Thoracic aorta (tissue), 2 donors: ENCODE measurements at places on chromosomes 2 and 18.

GRCh38 chr2:151478011-151478410 lies 68.3 kb downstream of the RIF1 start:
- no peak for DNase-seq

DNA sequence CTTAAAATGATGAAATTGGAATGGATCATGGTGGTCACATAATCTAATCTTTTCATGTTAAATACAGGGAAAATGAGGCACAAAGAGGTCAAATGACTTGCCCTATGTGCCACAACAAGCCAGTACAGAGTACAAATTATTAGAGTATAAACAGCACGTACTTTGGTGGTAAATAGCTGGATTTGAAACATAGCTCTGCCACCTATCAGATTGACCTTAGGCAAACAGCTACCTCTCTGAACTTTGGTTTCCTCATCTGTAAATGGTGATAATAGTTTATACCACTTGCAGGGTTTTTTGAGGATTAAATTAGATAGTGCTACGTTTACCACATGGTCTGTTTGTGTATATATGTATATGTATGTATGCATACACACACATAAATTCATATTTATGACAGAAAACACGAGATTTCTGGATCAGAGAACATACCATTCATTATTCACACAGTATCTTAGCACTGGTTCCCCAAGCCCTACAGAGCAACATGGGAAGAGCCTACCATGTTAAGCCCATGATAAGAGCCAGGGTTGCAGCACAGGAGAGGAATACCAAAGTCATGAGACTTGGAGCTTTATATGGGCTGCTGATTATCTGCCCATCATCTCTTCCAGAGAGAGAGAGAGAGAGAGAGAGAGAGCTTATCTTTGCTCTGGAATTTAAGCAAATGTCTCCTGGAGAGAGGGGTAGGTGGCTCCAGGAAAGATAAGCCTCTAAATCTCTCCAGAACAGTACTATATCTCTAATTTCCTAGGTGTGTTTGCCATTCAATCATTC lies 73.5 kb downstream of the MDH1 start:
- no peak for DNase-seq

DNA sequence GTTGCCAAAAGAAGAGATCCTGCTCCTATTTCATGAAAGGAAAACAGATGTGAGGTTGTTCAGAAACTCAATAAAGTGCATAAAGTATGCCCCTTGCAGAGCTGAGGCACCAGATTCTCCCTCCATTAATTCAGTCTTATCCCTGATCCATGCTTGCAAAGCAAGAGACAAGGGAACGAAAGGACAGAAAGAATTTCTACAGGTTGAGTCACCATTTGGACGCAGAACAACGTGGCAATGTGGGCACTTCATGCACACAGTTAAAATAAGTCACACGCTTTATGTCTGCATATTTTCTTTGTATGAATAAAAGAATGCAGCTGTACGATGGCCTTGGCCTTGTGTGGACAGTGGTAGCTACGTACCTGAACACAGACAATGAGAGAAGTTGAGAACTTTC lies 321.7 kb upstream of the REV1 start:
- DNase-seq, result no peak

- no peak for DNase-seq
These were observed 32.8 kb downstream of the LPIN2 start for GRCh38 chr18:2979871-2980790.

- no peak for DNase-seq
These were observed 2.1 kb upstream of the VWA3B start for GRCh38 chr2:98084869-98085238.

GRCh38 chr2:65309699-65310098 lies 82.1 kb downstream of the ACTR2 start:
- DNase-seq, result no peak

DNA sequence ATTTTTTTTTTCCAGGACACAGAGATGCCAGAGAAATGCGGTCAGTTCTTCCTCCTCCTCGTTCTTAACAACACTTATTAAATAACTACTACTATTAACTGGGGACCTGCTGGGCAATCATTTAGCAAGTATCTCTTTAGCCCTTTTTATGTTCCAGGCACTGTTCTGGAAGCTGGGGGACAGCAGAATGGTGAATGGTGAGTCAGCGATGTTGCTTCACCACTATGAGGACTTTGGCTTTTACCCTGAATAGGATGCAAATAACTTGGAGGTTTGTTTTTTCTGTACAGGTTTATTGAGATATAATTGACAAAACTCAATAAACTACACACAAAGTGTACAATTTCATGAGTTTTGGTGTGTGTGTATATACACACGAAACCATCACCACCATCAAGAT lies 179.9 kb upstream of the MSH6 start:
- DNase-seq, result no peak

- DNase-seq, result no peak
These were observed 96.9 kb downstream of the SETBP1 start for GRCh38 chr18:44777457-44778192.

DNA sequence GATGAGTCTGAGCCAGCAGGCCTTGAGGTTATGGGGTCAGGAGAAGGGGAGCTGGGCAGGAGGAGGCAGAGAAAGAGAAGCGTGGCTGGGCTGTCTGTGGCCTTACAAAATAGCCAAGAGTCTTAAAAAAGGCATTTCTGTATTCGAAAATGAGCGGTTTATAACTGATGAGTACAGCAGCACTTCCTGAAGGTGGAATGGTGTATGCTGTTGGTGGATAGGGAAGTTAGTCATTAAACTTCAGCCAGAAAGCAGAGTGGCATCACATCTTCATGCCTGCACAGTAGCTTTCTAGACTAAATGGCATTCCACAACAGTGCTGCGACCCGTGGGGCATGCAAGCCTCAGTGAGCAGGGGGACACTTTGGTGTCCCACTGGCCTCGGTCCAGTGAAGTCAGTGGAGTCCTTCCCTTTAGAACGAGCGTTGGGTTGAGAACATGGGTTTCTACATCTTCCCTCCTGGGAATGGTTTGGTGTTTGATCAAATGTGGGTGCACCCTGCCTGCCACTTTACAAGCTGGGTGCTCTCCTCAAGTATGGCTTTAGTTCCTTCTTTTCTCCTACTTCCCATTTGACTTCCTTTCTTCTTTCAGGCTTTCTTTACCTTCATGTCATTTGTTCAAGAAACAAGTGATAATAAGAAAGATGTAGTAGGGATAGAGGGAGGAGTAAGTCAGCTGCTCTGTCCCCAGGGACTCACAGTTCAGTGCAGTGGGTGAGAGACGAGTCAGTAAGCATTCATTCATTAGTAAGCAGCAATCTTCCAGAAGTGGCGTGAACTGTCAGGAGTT lies 96.3 kb downstream of the ARMC9 start:
- no peak for DNase-seq

DNA sequence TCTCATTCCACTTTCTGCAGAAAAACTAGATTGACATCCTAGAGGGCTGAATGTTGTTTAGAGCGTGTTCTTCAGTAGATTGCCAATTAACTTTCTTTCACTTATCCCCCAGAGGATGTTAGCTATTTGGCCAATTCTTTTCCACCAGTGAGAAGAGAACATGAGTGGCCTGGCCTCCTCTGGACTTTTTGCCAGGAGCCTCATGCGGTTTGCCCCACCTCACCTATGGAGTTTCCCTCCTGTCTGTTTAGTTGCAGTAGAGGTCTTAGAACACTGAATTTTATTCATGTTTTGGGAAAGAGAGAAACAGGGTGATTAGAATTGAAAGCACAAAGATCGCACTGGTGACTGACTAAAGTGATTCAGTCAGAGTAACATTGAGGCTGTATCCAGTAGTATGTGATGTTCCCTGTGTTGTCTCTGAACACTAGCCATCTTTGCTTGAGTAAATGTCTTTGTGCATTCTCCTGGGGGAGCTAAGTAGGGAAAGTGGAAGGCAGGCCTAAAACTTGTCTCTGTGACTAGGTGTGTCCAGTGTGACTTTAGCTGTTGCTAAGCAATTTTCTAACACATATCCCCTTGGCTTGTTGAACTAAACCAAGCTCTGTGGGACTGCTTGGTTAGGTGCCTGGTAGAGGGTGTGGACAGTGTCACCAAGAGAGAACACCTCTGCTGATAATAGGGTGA lies 34.0 kb downstream of the UGP2 start:
- no peak for DNase-seq

- no peak for DNase-seq
These were observed 234.1 kb upstream of the ID2 start for GRCh38 chr2:8447610-8448221.

DNA sequence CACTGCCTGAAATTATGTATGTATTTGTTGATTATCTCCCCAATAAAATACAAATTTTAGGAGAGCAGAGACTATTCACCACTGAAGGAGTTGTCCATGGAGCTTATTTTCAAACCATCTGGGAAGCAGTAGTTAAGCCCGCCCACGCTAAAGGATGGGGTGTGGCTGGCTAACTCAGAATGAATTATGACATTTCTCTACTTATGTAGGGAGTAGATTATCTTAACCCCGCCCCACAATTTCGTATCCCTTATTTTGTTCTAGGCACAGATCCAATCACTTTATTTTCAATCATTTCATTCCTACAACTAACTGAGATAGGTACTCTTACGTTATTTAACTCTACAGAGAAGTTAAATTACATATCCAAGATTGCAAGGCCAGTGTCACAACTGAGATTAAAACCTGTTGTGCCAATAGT lies 1.4 kb upstream of the LAPTM4A start:
- peak; percentile 52 for DNase-seq

DNA sequence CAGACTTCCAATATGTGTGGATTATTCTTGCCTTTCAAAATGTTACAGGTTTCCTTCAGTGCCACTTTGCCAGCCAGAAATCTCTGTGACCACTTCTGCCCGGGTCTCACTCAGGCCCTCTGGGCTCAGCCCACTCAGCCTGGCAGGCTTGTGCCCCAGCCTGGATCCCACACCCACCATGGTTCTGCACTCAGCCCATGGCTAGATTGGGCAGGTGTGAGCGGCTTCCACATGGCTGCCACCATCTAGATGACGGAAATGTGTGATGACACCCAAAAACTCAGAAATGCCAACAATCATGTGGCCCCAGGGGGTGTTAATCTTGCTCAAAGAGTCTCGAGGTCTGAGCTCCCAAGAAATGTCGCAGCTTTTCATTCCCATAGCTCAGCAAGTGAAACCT lies 1097.5 kb upstream of the SLC39A10 start:
- DNase-seq, result no peak

DNA sequence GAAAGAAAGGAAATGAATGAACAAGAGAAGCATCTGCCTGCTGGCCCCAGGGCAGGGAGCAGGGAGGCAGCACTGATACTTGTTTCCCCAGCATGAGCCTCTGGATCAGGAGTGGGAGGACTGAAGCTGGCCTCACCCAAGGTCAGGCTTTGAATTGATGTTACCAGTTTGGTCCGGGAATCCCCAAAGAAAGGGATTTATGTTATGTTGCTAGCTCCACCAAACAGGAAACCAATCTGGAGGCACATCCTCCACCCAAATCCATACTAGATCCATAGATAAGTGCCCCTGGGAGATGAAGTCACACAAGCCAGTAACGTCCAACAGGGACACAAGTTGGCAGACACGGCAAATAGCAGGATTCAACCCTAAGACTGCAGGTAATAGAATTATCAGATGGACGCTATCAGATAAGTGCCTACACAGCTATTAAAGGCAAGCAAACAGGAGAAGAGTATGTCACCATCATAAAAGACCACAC lies 85.9 kb downstream of the MTCL1 start:
- no peak for DNase-seq

DNA sequence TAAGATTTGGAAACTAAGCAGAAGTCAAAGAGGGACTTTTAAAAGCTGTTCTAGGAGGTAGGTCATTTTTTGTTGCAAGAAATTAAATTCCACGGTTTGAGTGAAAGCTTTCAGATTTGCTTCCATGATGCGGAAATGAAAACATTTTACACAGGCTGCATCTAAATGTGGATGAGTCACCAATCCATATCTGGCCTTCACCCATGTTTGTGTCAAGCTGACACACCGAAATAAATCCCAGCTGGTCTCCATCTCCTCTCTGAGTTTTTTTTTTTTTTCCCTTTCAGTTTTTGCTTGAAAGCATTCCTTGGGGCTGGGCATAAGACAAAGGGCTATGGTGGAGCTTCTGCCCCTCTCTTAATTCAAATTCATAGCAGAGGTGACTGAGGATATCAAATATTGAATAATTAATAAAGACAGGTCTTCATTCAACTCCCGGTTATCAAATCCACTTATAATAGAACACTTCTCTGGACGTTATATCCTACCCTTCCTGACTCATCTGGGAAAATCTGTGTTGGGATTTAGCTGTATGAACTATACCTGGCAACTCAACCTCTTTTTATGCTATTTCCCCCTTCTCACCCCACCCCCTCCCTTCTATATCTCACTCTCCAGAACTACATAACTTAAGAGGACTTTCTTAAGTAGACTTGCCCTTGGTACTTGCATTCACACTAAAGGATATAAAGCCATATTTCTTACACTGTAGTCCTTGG lies 558.3 kb upstream of the GCFC2 start:
- DNase-seq, result no peak

- DNase-seq, result no peak
These were observed 825 bp downstream of the ITGA6 start for GRCh38 chr2:172427990-172428831.

- no peak for DNase-seq
These were observed 1287.6 kb upstream of the ZEB2 start for GRCh38 chr2:145807554-145807953.

DNA sequence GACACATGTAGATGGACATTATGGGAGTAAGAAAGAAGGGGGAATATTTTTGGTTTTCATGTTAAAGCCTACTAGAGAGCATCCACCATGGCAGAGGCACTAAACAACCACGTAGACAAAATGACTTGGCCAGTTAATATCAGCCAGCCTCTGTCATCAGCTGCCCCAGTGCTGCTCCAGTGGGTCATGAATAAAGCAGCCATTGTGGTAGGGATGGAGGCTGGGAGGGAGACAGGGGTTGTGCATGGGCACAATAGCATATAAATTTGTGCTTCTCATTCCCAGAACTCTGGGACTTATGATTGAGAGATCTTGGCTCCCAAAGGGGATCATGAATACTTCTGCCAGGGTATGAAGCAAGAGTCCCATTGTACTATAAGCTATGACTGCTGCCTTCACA lies 31.1 kb upstream of the CXCR4 start:
- DNase-seq, result no peak

GRCh38 chr2:198004173-198004572 lies 199.8 kb downstream of the PLCL1 start:
- no peak for DNase-seq

DNA sequence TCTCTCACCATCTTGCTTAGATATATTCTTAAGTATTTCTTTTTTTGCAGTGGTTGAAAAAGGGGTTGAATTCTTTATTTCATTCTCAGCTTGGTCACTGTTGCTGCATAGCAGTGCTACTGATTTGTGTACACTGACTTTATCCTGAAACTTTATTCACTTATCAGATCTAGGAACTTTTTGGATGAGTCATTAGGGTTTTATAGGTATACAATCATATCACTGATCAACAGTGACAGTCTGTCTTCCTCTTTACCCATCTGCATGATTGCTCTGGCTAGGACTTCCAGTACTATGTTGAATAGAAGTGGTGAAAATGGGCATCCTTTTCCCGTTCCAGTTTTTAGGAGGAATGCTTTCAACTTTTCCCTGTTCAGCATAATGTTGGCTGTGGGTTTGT lies 6.5 kb downstream of the STARD6 start:
- no peak for DNase-seq

- DNase-seq, result no peak
These were observed 1.8 kb upstream of the SULT6B1 start for GRCh38 chr2:37190290-37190689.

- DNase-seq, result no peak
These were observed 234.9 kb downstream of the TRIB2 start for GRCh38 chr2:12951657-12951973.
